ENCODE measurements at places on chromosomes 7 and 10.

GRCh38 chr7:13981070-13981469 lies 8.4 kb downstream of the ETV1 start:
- no peak for DNase-seq

- peak; percentile 5 for DNase-seq
Measured at GRCh38 chr10:97499561-97500296, 1.0 kb downstream of the UBTD1 start.

DNA sequence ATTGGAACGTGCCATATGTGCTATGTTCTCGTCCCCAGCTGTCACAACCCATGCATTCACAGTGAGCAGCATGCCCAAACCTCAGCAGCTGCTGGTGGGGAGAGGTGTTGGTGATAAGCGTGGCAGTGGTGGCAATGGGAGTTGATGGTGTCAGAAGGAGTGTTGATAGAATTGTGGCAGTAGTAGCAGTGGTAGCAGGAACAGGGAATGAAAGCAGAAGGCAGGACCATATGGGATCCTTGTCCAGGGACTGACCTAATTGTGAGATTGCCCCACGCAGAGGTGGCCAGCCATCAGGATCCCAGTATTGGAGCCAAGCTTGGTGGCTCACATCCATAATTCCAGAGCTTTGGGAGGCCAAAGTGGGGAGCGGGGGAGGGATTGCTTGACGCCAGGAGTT lies 276.3 kb downstream of the GALNT17 start:
- DNase-seq = no peak

DNA sequence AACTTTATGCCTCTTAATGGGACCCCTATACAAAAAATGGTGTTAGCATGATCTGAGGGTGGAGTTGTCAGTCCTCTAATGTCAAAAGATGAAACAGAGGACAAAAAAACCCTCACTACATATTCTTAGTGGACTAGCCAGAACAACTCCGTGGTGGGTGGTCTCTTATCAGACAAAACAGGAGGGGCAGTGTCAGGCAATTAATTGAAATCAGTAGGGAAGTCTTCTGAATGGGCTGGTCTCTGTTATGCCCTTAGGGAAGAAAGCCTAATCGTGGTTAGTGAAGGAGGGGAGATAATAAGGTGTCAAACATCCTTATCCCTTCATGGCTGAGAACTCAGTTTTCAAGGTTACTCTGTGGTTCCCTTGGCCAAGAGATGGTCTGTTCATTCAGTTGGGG lies 909.4 kb downstream of the GRID1 start:
- DNase-seq = no peak

DNA sequence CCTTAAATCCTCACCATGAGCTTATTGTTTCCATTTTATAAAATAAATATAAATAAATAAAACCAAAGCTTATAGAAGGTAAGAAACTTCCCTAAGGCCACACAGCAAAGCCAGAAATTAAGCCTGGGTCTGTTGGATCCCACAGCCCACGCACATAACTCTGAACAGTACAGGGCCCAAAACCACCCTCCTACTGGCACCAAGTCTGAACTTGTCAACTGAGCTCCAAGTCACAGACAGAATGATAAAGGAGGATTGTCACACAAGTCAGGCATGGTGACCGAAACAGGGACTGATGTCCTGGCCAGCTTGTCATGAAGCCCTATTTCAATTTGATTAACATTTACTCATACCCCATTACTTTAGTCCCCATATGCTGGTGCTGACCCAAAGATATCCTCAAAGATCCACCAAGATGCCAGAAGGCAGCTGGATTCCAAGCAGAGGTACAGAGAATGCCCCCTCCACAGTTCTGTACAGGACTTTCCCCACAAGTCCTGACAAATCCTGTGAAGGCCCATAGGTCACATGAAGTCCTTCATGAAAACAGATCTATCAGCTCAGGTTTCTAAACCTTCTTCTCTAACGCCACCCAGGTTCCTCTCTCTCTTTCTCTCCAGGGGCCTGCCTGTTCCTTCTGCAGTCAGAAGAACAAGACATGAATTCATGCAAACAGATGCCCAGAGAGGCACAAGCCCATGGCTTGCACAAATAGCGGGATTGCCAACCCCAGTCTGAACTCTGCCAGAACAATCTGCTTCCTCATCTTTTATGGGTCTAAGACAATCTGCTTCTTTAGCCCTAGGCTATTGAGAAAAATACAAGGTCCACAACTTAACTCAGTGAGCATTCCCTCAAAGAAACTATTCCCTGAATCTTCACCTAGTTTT lies 60.9 kb downstream of the GLI3 start:
- DNase-seq = no peak

Data from stimulated activated CD4-positive, alpha-beta T cell treated with anti-CD3 and anti-CD28 coated beads, Interleukin-4, amount 100 ng/mL, for 24 hours (primary cell).